ENCODE measurements at places on chromosomes 7 and 10.

GRCh38 chr10:125057158-125058001 lies 103.0 kb downstream of the CTBP2 start:
- no peak for DNase-seq

DNA sequence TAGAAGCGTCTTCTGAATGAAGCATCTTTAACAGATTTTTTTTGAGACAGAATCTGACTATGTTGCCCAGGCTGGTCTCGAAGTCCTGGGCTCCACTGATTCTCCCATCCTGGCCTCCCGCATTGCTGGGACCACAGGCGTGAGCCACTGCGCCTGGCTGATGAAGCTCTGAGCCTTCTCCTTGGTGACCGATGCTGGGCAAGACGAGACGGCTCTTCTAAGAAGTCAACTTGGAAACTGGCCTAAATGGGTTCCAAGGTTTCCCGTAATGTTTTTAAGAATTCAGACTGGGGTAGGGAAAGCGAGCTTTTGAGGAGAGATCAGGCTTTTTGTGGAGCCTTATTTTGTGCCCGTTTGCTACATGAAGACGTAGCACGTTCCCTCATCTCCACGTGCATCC lies 224.5 kb downstream of the ZMYND11 start:
- no peak for DNase-seq

DNA sequence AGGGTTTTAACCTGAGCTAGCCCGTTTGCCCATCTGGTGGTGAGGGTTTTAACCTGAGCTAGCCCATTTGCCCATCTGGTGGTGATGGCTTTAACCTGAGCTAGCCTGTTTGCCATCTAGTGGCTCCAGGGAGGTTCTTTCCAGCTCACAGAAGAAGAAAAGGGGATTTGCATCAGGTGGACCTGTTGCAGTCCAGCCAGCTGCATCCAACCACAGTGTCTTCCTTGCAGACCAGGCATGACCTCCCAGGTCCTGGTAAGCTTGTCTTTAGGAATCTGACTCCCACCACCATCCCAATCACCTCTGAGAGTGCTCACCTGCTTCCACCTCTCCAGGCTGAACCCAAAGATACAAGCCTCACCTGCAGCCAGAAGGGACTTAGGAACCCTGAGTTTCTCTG lies 62.4 kb upstream of the EMX2 start:
- DNase-seq, result no peak

DNA sequence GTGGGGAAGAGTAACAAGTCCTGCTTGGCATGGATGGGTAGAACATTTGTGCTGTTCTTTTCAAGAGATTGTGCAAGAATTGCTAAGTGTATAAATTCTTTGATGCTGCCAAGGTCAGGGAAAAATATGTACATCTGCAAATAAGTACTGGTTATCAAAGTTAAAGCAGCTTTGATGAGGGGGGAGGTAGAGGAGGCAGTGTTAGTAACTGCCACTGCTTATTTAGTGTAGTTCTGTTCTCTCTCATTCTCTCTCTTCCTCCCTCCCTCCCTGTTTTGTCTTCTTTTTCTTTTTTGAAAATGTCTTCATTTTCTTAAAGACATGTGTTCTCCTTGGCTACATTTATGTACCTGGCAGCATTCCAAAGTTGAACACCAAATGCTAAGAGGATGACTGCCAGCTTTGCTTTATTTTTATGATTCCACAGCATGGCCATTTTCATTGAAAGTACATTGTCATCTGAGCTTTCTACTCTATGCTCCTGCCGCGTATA lies 18.6 kb downstream of the CACNB2 start:
- no peak for DNase-seq

- no peak for DNase-seq
Measured at GRCh38 chr7:405489-406211, 114.0 kb downstream of the PDGFA start.

DNA sequence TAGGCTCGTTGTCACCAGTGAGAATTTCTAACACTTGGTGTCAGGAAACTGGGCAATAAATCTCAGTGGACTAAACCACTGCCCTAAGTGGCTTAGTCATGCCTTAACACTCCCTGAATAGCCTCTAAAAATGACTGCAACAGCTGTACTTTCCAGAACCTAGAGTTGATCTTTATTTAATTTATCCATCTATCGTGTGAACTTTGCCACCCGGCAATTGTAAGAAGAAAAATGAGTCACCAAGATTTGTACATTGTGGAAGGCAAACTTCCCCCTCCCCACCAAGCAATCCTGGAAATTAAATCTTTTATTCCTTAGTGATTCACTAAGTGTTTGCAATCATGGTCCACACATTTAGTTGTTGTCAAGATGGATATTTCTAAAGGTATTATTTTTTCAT lies 47.1 kb downstream of the NXPH1 start:
- DNase-seq, result no peak

DNA sequence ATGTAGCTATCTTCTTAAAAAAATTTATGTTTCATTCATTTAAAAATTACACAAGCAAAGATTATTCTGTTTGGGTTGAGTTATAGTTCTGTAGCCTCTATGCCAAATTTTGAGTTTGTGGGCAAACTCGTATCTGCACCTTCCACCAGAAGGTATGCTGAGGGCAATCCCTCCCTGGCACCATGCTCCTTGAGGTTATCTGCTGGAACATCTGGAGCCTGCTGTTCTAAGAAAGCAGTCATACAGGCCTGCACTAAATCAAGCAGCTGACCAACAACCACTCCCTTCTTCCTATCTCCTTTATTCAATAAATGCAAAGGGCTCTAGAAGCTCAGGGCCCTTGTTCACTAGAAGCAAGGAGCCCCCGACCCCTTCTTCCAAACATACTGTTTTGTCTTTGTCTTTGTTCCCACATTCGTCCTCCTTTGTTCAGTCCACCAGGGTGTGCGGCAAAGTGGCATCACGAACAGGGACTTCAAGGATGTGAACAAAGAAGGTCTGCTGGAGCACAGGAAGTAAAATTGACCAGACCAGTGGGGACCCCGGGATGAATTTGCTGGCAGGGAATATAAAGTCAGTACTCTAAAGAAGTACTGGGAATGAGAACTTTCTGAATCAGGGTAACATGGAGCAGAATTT lies 36.4 kb downstream of the OR13A1 start:
- DNase-seq, result no peak

DNA sequence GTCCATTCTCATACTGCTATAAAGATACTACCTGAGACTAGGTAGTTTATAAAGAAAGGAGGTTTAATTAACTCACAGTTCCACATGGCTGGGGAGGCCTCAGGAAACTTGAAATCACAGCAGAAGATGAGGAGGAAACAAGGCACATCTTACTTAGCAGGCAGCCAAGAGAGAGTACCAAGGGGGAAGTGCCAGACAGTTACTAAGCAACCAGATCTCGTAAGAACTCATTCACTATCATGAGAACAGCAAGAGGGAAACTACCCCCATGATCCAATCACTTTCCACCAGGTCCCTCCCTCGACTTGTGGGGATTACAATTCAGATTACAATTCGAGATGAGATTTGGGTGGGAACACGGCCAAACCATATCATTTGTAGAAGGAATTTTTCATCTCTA lies 36.3 kb downstream of the NHLRC2 start:
- DNase-seq, result no peak

DNA sequence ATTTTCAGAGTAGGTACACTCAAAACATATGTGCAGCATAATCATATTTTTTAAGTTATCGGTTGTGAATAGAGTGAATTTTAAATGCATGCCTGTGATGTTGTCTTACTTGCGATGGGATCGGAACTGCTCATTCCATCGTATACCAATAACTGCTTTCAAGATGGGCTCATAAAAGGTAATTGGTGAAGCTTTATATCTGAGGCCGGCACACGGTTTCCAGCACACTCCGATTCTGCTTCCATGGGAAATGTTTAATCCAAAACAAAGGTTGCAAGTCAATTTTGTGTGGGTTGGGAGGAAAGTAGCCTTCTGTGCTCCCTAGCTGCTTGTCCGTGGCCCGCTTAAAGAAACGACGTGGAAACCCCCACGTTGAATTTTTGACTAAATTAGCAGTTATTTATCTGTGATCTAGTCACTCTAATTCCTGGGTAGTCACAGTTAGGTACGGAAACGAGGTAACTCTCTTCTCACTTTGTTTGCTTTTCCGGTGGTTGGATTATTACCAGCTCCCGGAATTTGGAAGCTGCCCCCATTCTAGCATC lies 10.1 kb upstream of the CELF2 start:
- no peak for DNase-seq

DNA sequence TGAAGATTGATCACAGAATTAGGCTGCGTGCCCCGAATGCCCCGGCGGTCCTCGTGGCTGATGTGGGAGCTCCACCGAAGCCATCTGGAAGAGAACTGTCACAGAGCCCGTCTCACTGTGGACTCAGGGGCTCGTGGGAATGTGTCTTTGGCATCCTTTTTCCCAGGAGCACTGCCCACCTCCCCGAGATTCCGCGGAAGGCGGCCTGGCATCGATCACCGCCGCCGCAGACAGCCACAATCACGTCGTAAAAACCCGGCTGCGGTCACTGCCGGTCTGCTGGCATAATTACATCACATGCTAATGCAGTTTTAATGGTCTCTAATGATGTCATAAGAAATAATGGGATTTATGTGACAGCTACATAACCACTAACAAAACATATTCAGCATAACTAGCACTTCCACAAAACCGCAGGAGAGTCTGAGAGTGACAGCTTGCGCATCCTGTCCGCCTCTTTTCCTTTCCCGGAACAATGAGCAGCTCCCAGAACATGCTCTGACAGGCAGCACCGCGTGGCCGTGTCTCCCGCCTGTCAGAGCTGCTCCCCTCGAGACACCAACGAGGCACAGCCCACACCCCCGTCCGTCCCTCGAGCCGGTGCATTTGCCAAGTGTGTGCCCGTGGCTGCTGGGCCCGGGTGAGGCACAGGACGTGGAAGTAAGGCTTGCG lies 490.0 kb downstream of the PTPRN2 start:
- DNase-seq, result no peak

DNA sequence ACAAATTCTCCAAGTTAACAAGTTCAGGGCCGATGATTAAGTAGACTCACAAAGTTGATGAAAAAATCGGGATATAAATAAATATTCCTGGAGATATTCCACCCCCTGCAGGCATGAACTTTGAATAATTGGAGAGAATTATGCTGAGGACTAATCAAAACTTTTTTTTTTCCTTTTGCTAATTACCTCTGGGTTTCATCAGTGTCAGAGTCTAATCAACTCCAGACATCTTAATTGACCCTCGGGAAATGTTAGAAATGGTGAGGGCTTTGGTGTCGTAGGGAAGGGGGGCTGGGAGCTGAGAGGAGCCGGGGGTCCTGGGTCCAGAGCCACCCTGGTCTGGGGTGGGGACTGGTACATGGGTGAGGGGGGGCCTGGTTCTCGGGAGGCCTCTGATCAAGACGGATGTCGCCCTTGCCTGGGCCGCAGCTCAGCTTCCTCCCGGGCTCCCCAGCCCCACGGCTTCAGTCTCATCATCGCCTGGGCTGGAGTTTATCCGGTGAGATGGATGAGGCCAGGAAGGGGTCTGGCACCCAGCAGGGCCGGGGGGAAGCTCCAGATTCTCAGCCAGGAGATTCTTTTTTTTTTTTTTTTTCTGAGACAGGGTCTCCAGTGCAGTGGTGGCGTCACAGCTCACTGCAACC lies 30.4 kb upstream of the ELFN1 start:
- no peak for DNase-seq

DNA sequence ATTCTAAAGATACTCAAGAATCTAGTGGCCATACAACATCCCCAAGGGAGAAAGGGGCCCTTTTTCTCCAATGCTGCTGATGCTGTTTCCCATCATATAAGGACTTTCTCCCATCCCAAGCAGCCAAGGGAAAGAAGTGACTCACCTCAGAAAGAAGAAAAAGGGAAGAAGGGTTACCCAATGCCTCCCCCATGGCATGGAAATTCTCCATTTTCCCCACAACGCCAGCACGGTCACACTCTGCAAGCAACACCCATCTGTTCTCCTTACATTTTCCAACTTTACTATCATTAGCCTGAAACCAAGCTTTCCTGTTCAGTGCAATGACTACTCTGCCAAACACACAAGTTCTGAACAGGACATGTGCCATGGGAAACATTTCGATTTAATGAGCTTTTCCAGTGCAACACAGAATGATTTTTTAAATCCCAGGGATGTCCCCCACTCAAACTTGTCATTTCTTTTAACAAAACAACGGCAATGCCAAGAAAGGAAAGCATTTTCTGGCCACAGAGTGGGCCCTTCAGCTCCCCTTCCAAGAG lies 67.9 kb downstream of the PTPRN2 start:
- DNase-seq, result no peak

DNA sequence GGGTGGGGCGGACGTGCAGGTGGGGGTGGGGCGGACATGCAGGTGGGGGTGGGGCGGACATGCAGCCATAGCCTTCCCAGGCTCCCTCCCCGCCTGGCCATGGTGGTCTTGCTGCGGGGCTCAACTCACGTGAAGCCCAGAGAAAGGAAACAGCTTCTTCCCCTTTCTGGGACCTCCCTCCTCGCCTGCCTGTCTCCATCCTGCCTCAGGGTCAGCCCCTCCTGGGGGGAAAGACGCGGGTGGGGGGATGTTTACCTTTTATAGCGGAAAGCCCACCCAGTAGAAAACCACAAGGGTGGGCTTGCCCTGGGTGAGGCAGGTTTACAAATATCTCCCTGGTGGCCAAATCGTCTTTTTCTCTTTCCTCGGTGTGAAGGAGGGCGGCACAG lies 520.0 kb downstream of the GLRX3 start:
- DNase-seq, result no peak

DNA sequence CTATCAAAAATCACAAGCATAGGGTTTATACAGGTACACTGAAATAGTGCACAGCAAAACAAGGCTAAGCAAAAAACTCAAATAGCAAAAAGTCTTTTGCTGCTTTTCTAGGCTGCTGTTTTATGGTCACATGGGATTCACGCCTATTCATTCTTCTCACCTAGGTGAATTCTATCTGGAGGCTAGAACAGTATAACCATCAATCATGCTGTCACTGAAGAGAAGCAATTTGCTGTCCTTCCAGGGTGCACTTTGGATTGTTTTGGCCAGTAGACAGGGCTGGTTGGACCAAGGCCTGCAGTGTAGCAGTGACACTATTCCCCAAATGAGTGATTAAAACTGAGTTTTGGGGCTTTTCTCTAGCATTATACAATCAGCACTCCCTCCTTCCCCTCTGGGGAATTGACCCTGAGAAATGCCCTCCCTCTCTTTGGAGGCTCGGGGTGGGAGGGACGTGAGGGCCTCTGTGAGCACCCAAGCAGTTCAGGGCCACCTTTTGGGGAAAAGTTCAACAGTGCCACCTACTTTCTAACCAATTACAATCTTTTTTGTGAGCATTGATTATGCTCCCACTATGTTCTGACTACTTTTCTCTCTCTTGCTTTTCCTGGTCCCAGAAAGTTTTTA lies 16.2 kb upstream of the SND1 start:
- DNase-seq, result no peak

GRCh38 chr10:23193435-23194074 lies 1.4 kb downstream of the PTF1A start:
- no peak for DNase-seq
